ENCODE measurements at places on chromosomes 3 and 15. TPM values are rescaled to one million over a fixed set of nuclear protein-coding genes. Genes with fewer than 3 reads are reported as not detected.

DNA sequence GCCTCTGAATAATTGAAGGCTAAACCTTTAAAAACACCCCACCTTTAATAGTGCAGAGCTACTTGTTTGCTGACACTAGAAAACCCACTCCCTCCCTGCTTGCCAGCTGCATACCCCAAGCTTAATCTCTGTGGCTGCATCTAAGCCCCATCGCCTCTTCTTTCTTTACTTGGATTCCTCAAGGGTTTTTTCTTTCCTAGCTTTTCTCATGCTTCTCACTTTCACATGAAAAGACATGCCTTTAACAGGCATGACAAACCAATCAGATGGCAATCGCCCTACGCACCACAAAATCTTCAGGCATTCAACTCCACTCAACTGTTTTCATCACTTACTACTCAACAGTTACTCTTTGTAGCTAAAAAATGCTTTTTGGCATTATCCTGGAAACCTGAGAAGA lies 77.5 kb downstream of the PLD1 start:
- H3K27me3 ChIP-seq, result no peaks in the 10 kb centered on the region
- no peak overlapping the region for H3K4me3 ChIP-seq

GRCh38 chr15:101652786-101653430 lies 727 bp upstream of the TM2D3 start:
- peak overlapping the region; percentile 100 for H3K27ac ChIP-seq
- H3K4me3 ChIP-seq, result peak overlapping the region; percentile 71
- peaks cover 5% of the 10 kb centered on the region for H3K36me3 ChIP-seq
- H3K4me1 ChIP-seq, result peaks cover 18% of the 10 kb centered on the region
- no peak for DNase-seq

DNA sequence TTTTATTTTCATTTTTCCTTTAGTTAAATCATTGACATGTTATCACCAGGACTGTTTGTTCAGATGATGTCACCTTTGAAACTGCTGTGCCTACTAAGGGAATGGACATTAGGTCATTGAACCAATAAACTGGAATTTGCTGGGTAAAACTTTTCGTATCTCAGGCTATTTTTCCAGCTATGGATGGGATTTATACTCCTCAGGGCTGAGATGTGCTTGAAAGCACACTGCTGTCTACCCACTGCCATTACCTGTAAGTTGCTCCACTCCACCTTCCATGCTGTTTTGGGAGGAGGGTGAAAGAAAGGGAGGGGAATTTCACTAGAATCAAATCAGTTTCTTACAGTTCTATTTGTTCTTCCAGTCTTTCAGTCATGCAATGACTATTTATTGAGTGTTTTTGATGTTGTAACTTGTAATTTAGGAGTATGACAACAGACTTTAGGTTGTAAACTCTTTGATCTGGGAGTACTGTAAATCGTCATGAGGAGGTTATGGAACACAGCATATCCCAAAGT lies 11.3 kb downstream of the EHD4 start:
- no peak overlapping the region for H3K4me3 ChIP-seq
- no peak for DNase-seq
- peak overlapping the region; percentile 60 for H3K27ac ChIP-seq
- no peaks in the 10 kb centered on the region for H3K36me3 ChIP-seq

GRCh38 chr15:44163370-44163769 lies 31.7 kb downstream of the FRMD5 start:
- no peak overlapping the region for H3K4me3 ChIP-seq

GRCh38 chr15:82139823-82140268 lies 94.0 kb upstream of the MEX3B start:
- no peak for DNase-seq
- H3K36me3 ChIP-seq, result no peaks in the 10 kb centered on the region
- H3K4me1 ChIP-seq, result no peaks in the 10 kb centered on the region
- H3K4me3 ChIP-seq, result no peak overlapping the region

GRCh38 chr3:58175437-58176184 lies 35.2 kb downstream of the DNASE1L3 start:
- H3K4me1 ChIP-seq, result peaks cover 47% of the 10 kb centered on the region
- no peaks in the 10 kb centered on the region for H3K36me3 ChIP-seq
- H3K4me3 ChIP-seq, result no peak overlapping the region
- peak; percentile 77 for DNase-seq
- peak overlapping the region; percentile 68 for H3K27ac ChIP-seq

The VILL gene
- total RNA-seq, result 214 TPM

The LARP6 gene
- 41.0 TPM for total RNA-seq

All from transverse colon (tissue), 4 donors.